ENCODE measurements at places on chromosomes 12 and 14.

- DNase-seq = no peak
Measured at GRCh38 chr12:78087363-78087675, 256.6 kb downstream of the NAV3 start.

- no peak for DNase-seq
Measured at GRCh38 chr14:67370830-67371229, 10.7 kb downstream of the EIF2S1 start.

DNA sequence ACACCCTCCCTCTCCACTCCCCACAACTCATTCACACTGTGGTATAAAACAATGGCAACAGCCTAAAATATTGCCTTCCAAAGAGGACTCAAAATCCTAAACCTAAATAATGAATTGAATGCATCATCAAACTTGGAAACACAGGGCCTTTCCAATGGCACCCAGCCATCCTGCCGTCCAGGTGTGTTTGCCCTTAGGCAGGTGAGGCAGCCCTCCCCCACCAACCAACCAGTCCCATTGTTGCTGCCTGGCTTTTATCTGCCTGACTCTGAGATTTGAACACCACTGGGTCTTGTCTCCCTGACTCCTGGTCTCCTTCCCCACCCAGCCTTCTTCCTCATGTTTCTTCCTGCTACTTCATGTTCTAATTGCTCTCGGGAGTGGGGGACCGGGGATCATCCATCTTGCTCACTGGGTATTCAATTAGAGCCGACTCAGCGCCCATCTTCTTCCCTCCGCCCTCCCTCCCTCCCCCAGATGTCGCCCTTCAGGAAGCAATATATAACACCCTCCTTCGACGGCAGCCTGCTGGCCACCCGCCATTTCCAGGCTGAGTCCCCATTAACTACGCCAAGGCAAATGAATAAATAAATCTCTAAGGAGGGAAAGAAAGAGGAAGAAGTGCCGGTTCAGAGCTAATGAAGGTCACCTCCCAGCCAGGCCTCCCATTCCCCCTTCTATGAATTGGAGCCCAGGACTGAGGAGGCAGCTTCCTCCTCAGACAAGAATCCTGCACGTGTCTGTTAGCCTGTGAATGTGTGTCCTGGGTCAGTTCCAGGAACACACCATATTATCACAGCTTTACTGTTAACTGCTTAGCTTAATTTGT is 36.3 kb upstream of the NTF3 start:
- DNase-seq = no peak

- DNase-seq = no peak
Measured at GRCh38 chr14:64400829-64401459, 12.8 kb downstream of the MTHFD1 start.

DNA sequence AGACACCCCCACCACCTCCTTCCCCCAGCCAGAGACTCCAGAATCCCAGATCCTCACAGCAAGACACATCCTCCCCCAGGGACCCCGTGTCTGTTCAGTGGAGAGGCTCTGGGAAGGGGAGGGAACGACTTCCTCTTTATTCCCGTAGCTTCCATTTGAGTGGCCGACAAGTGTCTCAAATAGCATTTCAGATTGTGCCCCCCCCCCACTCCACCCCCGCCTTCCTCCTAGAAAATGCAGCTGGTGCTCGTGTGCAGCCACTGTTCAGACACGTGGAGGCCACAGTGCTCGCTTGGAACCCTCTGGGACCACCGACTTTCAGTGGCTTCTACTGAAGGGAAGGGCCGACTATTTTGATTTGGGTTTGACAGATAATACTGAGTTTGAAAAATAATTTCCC is 14.3 kb downstream of the PPP2R5C start:
- no peak for DNase-seq

DNA sequence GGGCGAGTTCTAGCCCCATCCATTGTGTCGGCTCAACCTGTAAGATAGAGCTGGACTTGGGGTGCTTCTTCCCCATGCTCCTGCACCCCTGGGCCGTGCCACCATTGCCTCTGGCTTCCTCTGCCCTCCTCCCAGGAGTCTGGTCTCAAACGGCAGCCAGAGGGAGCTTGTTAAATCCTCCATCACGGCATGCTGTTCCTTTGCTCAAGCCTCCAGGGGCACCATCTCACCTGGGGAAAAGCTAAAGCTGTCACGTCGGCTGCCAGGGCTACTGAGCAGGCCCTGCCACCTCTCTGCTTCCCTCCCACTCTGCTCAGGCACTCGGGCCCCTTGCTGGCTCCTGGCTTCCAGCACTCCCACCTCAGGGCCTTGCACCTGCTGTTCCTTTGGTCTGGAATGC is 140.4 kb downstream of the RBM19 start:
- DNase-seq = no peak

DNA sequence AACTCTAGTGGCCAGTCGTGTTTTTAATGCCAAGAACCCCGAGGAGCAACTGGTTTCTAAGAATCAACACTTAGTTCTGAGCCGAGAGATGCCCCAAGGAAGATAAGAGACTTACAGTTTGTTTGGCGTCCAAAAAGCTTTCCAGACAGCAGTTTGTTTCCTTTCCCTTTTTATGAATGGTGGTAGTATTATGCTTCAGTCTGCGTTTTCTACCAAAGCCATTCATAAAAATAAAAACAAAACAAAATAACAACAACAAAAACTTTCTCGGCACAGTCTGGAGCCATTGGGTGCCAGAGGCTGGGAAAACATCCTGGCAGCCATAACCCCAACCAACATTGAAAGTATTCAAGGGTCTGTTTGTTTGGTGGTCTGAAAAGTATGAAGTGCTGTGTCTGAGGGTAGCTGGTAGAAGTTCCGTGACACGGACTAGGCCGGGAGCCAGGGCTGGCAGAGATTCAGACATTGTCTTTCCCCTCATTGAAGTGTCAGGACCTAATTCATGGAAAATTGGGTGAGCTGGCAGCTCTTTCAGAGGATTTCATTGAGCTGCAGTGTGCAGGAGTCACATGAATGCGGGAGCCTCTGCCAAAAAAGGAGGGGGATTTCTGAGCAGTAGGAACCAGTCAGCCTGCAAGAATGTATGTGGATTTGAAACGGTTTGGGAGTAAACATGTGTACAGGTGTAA is 124.2 kb downstream of the HMGA2 start:
- DNase-seq = no peak

DNA sequence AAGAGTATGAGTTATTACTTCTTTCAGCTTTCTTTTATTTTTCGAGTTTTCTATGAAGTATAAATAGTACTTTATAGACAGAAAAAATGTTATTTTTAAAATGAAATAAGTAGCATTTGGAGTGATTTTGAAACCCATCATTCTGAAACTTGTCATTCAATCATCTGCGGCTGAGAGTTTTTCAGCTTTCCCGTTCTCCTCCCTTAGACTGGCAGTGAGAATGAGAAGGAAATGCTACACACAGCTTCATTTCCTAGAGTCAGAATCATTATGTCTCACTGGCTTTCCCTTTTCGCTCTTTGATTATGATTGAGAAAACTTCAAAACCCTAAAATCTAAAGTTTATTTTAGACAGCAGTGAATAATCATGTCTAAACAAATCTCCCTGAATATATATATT is 33.7 kb upstream of the GNPNAT1 start:
- DNase-seq = no peak

- no peak for DNase-seq
Measured at GRCh38 chr14:81529391-81529790, 4.3 kb downstream of the SEL1L start.

GRCh38 chr14:95301527-95302187 is 18.1 kb downstream of the CLMN start:
- DNase-seq = no peak
